Fibroblast of skin of scalp (primary cell): ENCODE measurements at places on chromosomes 3 and 15.

- DNase-seq: no peak
Observed at GRCh38 chr15:76344893-76345582, 8.5 kb downstream of the ISL2 start.

DNA sequence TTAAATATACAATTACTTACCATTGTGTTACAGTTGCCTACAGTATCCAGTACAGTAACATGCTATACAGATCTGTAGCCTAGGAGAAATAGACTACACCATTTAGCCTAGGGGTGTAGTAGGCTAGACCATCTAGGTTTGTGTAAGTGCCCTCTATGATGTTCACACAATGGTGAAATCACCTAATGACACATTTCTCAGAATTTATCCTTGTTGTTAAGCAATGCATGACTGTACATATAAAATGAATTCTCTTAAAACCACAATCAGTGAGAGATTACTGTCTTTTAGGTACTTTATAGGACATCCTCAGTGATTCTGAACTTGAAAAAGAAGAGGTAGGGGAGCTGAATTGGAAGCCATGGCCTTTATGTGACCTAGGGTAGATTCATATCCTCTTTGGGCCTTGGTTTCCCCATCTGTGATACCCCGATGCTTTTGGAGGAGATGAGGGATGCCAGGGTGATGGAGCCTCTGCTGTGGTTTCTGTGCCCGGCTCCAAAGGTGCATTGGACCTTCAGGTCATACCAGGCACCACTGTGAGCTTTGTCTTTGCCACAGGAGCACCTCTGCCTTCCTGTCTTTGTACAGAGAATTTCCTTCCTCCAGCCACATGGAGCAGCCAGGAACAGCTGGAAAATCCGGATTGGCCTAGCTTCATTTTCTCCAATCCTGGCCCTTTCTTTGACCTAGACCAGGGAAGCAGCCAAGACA lies 51.9 kb upstream of the FLNB start:
- DNase-seq: peak; percentile 85

- no peak for DNase-seq
Observed at GRCh38 chr3:52215351-52215750, 10.1 kb downstream of the TLR9 start.

GRCh38 chr3:190076601-190077394 lies 43.9 kb downstream of the P3H2 start:
- DNase-seq: peak; percentile 98

DNA sequence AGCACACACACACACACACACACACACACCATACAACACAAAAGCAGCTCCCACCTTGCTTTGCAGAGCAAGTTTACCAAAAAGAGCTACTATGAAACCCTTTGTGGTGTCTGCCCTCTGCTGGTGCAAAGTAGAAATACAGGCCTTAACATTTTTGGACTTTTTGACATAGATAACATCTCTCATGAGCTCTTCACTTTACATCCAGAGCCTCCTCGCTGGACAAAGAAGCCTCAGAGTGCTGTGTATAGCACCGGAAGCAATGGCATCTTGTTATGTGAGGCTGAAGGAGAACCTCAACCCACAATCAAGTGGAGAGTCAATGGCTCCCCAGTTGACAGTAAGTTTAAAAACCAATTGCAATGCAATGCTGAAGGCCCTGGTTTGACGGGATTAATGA lies 157.9 kb downstream of the CHL1 start:
- peak; percentile 27 for DNase-seq

GRCh38 chr3:5314897-5315296 lies 127.4 kb downstream of the EDEM1 start:
- DNase-seq: no peak

DNA sequence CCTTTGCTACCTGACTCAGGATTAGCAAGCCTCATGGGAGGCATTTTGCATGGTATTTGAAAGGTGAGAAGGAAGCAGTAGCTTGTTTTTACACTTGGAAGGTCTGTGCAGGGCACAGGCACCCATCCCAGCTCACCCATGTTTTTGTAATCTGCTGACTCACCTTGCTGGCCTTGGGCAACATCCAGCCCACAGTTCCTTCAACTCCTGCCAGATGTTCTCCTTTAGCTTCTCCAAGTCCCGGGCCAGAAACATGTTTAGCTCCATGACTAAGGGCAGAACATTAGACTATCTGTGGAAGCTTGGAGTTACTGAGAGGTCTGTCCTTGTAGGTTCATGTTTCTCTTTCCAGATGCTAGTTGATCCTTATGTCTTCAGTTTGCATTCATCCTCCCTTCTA lies 12.4 kb upstream of the ZNF770 start:
- DNase-seq: no peak

GRCh38 chr3:44077267-44077666 lies 164.4 kb upstream of the TOPAZ1 start:
- no peak for DNase-seq

- no peak for DNase-seq
Observed at GRCh38 chr15:68561901-68562300, 16.9 kb upstream of the CORO2B start.

DNA sequence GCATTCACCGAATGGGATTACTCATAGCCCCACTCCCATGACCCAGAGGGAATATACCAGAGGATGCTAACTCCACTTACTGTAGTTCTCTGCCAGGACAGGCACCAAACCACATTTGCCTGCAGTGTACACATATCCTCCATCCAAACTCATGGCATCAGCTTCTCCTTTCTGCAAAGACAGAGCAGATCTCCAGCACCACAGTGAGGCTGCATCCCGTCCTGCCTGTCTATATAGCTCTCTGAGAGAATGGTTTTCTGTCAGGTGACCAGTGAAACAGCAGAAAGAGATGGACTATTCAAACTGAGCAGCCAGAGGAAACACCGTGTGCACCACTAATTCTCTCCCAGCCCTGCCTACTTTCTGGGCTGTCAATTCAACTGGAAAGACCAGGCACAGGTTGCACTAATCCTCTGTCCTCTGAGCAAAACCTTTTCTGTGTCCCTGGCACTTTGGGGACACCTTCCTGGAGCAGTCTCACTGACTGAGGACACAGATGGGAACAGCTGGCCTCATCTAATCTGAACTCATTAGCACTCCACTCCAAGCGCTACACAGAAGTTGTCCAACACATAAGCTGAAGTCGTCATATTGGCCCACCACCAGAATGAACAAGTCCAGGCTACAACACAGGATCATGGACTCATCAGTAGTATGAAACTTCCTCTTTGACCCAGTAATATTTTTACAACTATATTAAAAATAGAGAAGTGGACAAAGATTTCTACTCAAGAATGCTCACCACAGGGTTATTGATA lies 17.3 kb downstream of the LTF start:
- no peak for DNase-seq

DNA sequence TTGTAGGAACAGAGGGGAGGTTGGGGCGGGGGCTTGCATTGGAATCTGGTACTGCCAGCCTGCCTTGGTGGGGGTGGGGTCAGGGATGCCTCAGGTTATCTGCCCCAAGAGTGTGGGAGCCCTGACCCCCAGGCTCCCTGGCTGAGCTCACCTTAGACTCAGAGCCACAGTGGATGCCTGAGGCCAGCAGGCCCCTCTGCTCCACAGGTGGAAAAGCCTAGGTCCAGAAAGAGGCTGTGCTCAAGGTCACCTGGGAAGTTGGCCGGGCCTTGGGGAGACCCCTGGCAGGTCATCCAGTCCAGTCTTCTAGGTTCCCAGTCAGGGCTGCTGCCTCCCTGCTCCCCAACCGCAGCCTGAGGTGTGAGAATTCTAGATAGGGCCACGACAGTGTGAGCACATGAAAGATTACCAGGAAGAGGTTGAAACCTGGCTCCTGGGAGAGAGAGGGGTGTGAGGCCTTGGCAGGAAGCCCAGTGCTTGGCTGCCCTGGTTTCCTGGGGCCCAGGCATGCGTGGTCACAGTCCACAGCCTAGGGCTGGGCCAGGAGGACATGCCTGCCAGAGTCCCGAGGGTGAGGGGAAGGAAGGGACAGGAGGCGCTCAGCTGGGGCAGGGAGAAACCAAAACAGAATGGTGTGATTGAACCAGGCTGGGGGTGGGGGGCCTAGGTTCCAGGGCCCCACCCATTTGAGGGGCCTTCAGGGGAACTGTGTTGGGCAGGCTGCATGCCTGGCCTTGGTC lies 4.9 kb downstream of the HDAC11 start:
- peak; percentile 52 for DNase-seq

- peak; percentile 18 for DNase-seq
Observed at GRCh38 chr3:31116651-31117050, 222.2 kb upstream of the GADL1 start.

GRCh38 chr15:86337071-86337470 lies 257.4 kb downstream of the AGBL1 start:
- no peak for DNase-seq

- DNase-seq: peak; percentile 92
Observed at GRCh38 chr3:101936419-101937356, 87.4 kb downstream of the NFKBIZ start.

GRCh38 chr3:36248374-36248773 lies 131.9 kb upstream of the STAC start:
- DNase-seq: no peak

- DNase-seq: no peak
Observed at GRCh38 chr3:126056088-126056487, 27.8 kb downstream of the SLC41A3 start.

GRCh38 chr3:31295150-31295765 lies 237.5 kb upstream of the STT3B start:
- no peak for DNase-seq

GRCh38 chr3:61526308-61526707 lies 35.1 kb upstream of the PTPRG start:
- no peak for DNase-seq

- no peak for DNase-seq
Observed at GRCh38 chr3:18713577-18713951, 288.4 kb upstream of the SATB1 start.

DNA sequence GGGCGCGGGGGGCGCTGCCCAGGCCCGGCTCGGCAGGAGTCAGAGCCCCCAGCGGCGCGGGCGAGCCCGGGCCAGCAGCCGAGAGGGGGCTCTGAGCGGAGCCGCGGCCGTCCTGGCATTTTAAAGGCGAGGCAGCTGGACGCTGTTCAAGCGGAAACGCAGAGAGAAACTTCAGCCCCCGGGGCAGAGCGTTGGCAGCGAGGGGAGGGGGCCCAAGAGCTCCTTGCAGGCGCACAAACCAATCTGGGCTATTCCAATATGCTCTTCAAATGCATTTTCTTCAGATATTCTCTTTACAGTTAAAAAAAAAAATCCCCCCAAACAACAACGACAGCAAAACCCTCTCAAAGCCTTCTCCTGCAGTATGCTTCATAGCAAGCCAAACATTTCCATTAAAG lies at the start of gene CTXND1:
CTXND1 (minus strand) TSS at position 93 of the 398 bp plus-strand sequence. CDS start 50,264 bp downstream, outside the sequence.
- DNase-seq: no peak

GRCh38 chr3:42552830-42553229 lies 28.9 kb downstream of the SEC22C start:
- no peak for DNase-seq

- peak; percentile 97 for DNase-seq
Observed at GRCh38 chr15:82540055-82540983, at the start of gene RPS17. TSS of gene RPS17 (minus strand) at chr15:82540457. CDS start at chr15:82540428, 29 bp downstream.

DNA sequence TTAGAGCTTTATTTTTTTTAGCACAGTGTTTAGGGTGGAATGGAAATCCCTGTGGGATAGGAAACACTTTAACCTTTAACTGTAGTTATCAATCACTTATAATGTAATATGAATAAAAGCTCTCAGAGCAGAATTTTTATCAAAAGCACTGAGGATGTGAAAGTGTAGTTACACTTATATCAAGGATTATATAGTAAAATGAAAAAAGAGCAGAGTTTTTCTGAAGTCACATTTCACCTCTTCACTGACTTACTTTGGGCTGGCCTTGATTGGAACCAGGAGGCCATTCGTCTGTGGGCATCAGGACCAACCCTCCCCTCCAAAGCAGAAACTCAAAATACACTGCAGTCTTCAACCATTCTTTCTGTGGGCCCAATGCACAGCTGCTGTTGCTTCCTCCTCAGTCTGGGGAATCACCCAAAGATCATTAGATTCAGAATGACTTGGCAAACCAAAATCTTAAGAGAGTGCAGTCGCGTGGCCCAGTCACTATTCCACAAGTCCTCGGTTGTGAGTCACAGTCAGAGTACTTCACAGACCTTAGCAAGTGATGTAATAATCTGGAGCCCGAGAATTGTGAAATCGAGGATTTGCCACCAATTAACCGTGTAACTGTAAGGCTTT lies 132.6 kb upstream of the COL8A1 start:
- DNase-seq: peak; percentile 88

GRCh38 chr15:57184502-57184901 lies 191.8 kb upstream of the CGNL1 start:
- no peak for DNase-seq

DNA sequence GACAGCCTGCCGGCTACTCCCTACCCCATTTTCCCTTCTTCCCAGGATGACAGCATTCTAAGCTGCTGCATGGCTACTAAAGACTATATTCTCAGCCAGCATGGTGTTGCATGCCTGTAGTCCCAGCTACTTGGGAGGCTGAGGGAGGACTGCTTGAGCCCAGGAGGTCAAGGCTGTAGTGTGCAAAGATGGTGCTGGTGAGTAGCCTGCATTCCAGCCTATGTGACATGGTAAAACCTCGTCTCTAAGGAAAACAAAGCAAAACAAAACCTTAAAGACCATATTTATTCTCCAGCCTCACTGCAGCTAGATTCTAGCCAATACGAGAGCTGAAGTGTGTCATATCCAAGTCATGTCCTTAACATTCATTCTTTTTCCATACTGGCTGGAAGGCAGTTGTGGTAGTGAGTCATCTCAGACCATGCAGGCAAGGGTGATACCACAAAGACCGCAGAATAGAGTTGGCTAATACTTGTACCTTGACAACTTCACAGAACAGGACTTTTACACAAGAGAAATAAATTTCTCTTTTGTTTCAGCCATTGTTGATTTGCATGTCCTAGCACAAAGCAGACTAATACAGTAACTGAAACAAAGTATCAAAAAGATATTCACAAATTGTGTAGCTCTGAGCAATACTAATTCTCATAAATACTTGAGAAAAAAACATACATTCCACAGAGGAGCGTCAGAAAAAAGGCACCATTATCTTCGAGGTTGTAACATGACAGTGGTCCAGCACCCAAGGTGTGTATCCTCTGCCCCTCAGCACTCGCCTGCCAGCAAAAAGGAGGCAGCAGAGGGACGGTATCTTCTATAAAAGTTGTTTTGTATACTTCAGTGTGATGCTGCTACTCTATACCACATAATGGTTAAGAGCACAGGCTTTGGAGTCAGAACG lies 14.8 kb downstream of the PBRM1 start:
- DNase-seq: peak; percentile 100

DNA sequence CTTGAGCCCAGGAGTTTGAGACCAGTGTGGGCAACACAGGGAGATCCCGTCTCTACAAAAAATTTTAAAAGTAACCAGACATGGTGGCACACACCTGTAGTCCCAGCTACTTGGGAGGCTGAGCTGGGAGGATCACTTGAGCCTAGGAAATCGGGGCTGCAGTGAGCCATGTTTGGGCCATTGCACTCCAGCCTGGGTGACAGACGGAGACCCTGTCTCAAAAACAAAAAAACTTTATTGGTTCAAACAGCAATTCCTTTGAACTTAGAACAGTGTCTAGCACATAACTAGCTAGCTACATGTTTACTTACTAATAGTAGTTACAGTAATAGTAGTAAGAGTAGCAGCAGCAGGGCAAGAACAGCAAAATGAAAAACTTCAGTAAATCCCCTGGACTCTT lies 10.1 kb downstream of the HAUS2 start:
- no peak for DNase-seq
